Activated T-cell treated with anti-CD3 and anti-CD28 coated beads, Interleukin-2, amount 50 U/mL, for 4 hours (primary cell): ENCODE measurements at places on chromosomes 4 and X.

GRCh38 chr4:170307182-170307581 is 217.4 kb upstream of the AADAT start:
- DNase-seq, result no peak

- no peak for DNase-seq
Observed at GRCh38 chrX:130267956-130268448, 697 bp downstream of the ZNF280C start.

GRCh38 chr4:1241936-1242505 is 6.9 kb downstream of the CTBP1 start:
- no peak for DNase-seq

DNA sequence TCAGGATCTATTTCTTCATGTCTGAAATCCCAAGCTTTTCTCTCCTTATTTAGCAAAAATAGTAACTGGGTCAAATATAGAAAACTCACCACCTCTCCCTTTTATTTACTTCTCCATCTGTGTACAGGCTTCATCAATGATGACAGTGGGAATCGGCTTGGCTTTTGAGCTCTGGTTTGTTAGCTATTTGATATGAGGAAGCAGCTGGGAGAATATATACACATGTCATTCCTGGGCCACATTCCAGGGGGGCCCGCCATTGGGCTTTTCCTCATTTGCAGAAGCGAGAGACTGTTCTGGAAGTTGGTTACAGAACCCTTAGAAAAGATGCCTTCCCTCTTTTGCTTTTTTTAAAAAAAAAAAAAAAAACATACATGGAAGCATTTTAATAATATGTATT is 107.4 kb upstream of the F9 start:
- no peak for DNase-seq

DNA sequence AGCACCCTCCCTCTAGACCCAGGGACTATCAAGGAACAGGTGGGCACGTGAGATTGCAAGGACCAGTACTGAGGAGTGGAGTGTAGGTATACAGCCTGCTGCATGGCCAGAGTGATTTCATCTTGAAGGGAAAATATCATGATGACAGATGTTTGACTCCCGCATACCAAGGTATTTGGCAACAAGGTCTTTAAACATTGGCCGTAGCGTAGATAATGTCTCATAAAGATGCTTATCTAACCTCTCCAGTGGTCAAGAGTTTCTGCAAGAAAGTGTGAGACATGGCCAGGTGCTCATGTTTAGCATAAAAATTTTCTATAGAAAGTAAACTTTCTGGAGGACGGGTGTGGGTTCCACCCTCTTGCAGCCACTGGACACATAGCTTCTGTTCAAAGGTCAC is 18.7 kb upstream of the ZNF630 start:
- DNase-seq, result no peak

DNA sequence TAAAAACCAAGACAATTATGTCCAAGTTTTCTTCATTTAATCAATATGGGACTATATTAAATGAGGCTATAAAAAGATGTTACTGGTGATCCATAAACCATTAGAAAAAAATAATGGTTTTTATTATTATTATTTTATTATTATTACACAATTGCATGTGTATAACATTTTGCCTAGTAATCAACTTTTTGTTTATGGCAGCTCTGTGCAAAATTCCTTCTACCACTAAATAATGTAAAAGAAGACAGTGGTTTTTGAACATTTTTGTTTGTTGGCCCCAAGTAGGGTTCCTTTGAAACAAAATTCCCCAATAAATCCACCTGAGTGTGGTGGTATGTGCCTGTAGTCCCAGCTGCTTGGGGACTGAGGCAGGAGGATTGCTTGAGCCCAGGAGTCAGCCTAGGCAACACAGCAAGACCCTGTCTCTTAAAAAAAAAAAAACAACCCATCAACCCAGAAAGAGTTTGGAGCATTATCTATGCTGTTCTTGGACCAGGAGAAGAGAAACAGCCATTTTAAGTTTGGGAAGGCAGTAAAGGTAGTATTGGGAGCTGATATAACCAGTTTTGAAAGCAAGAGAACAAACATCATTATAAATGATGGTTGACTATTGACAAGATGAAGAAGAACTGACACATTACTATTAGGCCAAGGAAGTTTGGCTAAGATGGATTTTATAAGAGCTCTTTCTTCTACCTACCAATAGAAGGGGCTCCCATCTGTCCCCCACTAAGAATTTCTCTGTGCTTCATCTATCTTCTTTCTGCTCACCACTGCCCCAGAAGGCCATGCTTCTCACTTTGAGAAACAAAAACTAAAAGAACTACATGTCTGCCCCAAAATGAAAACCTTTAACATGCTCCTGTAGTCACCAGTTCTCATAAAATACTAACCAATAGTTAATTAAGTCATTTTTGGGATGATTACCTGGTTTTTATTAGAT is 2.2 kb downstream of the TMEM156 start:
- no peak for DNase-seq

DNA sequence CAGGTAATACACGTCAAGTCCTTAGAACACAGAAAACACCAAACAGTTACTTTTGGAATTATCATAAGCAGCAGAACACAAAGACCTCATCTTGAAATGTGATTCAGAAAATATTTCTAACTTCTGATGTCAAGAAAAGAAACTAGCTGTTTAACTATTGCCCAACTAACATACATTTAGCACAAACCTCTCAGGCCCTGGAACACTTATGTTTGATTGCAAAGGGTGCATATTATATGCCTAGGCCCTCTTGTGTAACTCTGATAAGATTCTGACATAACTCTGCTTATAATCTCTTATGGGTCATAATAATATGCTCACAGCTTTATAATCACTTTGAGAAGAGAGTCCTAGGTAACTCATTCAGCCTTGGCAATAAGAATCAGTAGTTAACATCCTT is 62.6 kb downstream of the TBC1D9 start:
- no peak for DNase-seq

DNA sequence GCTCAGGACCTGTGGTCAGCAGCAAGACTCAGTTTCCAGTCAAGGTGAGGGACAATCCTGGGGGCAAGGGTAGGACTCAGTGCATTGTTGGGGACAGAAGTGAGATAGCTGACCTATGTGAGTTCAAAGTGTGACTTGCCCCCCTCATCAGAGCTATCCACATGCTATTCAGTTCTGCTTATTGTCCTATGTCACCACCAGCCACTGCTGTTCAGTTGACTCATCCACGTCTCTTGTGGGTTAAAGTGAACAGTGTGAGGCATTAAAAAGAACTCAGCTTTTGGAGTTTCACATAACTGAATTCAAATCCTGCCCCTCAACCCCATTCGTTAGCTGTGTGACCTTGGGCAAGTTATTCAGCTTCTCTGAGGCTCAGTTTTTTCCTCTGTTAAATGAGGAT is 4.4 kb upstream of the APLN start:
- no peak for DNase-seq

GRCh38 chr4:138650929-138651448 is 364.6 kb upstream of the NOCT start:
- DNase-seq, result no peak
